Glutamatergic neuron (in vitro differentiated cells): ENCODE measurements at places on chromosomes 11 and 22.

DNA sequence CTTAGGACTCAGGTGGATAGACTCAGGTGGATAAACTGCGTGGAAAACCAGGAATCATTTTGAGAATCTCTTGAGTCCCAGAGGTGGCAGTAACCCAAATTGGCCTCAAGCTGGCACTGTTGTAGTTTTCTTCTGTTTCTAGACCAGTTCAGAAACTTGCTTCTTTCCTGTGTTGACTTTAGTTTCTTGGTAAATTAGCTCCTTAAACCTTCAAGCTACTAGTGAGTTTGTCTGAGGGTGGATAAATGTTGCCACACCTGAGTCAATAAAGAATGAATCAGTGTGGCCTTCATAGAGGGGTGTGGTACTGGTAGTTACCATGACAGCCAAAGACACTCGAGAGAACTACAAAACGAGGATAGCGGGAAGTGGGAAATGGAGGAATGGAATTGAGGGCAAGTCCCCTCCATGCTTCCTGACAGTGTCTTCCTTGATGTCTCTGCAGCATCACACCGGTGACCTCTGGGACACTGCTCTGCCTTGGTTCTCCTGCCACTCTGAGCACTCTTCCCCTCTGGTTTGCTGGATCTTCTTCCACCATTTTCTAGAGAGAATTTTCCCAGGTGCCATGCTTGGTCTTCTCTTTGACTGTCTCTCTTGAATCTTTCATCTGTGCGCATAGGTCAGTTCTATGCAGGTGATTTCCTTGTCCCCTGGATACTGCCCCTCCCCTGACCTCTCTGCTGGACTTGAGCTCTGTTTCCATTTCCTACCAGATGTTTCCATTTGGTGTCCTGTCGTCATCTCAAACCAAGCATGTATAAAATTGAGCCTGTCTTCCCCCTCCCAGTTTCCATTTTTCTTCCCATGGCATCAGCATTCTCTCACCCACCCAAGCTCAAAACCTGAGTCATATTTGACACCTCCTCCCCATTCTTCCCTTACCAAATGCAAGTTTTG lies 7.2 kb downstream of the POLD4 start:
- peaks cover 5% of the 10 kb centered on the region for H3K27me3 ChIP-seq
- no peak overlapping the region for H3K4me3 ChIP-seq
- no peak for DNase-seq
- H3K4me1 ChIP-seq, result peaks cover 18% of the 10 kb centered on the region
- no peaks in the 10 kb centered on the region for H3K36me3 ChIP-seq

- H3K4me1 ChIP-seq, result peaks cover 8% of the 10 kb centered on the region
- no peak overlapping the region for H3K27ac ChIP-seq
- no peak overlapping the region for H3K4me3 ChIP-seq
- peaks cover 14% of the 10 kb centered on the region for H3K27me3 ChIP-seq
- DNase-seq, result no peak
Observed at GRCh38 chr22:22680396-22680795, 36.0 kb downstream of the GGTLC2 start.

- peaks cover 2% of the 10 kb centered on the region for H3K27me3 ChIP-seq
- no peak overlapping the region for H3K27ac ChIP-seq
- DNase-seq, result no peak
- no peak overlapping the region for H3K4me3 ChIP-seq
- peaks cover 6% of the 10 kb centered on the region for H3K4me1 ChIP-seq
Observed at GRCh38 chr11:106329273-106330018, 252.0 kb downstream of the AASDHPPT start.

GRCh38 chr11:106627694-106628093 lies 390.6 kb downstream of the GUCY1A2 start:
- H3K4me1 ChIP-seq, result peaks cover 2% of the 10 kb centered on the region
- H3K36me3 ChIP-seq, result peaks cover 5% of the 10 kb centered on the region
- no peak for DNase-seq
- H3K27me3 ChIP-seq, result no peaks in the 10 kb centered on the region
- H3K27ac ChIP-seq, result no peak overlapping the region
- H3K4me3 ChIP-seq, result no peak overlapping the region
